ENCODE measurements at places on chromosomes 1 and 21.
A peak's percentile ranks its signal among the peaks of the same experiment; 100 is the strongest.

DNA sequence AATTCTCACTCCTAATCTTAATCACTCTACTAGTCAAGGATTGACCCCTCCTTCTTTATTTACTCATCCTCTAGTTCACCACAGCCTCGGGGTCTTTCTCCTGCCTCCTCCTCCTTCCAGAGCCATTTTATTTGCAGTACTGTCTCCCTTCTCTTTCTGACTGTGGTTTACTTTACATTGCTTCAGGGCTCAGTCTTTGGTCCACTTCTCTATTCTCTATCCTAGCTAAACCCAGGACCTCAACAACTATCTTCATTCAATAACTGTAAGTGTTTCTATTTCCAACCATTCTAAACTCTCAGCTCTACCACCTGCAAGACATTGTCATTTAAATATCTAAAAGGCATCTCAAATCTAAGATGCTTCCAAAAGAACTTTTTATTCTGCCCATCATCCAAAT is 493.8 kb downstream of the TTLL7 start:
- no peak for DNase-seq

DNA sequence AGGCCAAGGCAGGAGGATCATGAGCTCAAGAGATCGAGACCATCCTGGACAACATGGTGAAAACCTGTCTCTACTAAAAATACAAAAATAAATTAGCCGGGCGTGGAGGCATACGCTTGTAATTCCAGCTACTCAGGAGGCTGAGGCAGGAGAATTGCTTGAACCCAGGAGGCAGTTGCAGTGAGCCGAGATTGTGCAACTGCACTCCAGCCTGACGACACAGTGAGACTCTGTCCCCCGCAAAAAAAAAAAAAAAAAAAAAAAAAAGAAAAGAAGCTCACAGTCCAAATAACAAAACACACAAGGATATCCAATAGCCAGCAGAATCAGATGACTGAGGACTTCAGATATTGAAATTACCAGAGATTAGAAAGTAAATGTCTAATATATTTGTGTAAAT is 11.8 kb downstream of the AHCTF1 start:
- no peak for DNase-seq

DNA sequence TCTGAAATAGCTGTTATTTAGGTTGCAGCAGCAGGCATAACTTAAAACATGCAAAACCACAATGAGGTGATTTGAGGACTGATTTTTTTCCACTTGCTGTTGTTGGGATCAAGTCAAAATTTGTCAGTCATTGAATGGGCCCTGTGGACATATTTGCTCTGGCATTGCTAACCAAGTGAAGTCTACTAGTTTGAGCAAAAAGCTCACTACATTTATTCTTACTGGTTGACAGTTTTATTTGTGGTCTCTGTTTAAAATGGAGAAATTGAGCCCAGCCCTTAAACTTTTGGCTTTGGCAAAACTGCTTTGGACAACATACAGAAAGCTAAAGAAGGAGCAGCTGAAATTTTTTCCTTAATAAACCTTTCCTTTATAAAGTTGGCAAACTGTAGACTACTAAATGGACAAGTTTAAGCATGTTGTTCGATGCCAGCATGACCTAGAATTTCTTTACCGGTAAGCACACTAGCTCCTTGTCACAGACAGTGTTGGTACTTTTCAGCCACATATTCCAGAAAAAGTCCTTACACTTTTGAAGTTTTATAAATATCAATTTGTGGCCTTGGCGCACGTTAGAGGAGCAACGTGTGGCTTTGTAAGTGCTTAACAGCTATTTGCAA is 234.6 kb downstream of the USP25 start:
- no peak for DNase-seq

DNA sequence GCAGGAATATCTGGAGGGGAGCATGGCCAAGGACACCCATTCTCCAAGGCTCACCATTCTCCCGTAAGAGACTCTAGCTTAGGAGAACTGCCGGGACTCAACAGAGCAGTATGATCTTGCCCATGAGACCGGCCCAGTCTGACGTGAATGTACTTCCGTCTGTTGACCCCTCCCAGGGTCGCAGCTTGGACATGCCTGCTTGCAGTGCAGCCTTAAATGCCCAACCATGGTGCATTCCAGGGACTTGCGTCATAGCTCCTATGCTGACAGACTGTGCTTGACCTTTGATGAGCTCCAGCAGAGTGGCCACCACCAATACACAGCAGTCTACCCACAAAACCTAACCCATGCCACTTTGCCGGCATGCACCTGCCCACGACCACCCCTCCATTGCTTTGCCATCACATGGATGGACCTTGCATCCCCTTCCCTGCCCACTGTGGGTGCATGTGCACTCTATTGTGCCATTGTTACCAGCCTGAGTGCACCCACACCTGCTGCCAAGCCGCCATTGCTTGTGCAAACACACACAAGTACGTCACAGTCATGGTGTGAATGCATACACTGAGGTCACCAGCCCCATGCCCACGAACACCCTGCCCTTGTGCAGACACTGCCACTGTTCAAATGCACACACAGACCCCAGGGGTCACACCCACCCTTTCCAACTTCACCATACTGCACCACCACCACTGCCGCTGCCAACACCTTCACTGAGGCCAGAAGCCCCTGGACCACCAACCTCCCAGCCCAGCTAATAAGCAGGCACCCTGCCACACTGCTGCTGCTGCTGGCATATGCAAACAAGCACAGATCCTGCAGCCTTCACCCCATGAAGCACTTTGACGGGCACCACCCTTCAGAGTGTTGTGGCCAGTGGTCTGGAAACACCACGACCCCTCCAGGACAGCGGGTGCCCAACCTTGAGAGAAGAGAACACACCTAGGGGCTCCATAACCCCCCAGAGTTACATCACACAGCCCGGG is 1141.3 kb downstream of the BRINP3 start:
- no peak for DNase-seq

DNA sequence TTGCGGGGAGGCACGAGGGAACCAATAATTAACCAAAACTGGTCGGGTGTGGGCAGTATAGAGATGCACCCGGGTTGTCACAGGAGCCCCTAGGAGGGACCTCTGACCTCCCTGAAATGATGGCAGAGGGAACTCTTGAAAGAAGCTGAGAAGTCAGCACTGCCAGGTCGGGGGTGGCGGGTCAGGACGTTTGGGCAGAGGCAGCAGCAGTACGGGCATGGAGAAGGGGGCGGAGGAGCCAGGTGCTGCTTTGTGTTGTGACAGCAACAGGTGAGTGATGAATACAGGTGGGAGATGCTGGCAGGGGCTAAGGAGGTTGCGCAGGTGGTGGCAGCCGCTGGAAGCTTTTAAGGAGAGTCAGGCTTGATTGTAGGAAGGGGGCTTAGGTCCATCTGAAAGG is 11.7 kb downstream of the TNFRSF1B start:
- peak; percentile 65 for DNase-seq

GRCh38 chr21:42164818-42165217 is 54.1 kb upstream of the ABCG1 start:
- no peak for DNase-seq

DNA sequence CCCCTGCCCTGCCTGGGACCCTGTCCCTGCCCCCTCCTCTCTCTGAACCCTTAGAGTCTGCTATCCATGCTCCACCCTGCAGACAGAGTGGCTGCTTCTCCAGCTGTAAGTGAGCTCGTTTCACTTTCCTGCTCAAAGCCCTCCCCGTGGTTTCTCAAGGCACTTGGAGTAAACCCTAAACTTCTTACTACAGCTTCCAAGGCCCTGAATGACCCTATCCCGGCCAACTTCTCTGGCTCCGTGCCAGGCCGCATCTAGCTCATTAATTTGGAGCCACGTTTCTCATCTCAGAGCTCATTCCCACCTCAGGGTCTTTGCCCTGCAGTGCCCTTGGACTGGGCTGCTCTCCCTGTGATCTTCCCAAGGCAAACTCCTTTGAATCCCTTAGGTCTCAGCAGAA is 235.1 kb upstream of the RUNX1 start:
- DNase-seq: no peak

All from stimulated activated naive CD4-positive, alpha-beta T cell (primary cell).